ENCODE measurements at places on chromosomes 1 and 21. TPM values are rescaled to one million over a fixed set of nuclear protein-coding genes. Genes with fewer than 3 reads are reported as not detected.

RNU1-2 gene
- under 0.01 TPM for total RNA-seq

EXO1 gene
- 14.7 TPM for total RNA-seq

C1orf216 gene
- 19.5 TPM for total RNA-seq

ZNF593OS gene
- not detected for total RNA-seq

DMBX1 gene
- not detected for total RNA-seq

AKNAD1 gene
- total RNA-seq = not detected

RPE65 gene
- total RNA-seq = not detected

TTC34 gene
- 0.15 TPM for total RNA-seq

ARHGAP30 gene
- not detected for total RNA-seq

CYP4B1 gene
- not detected for total RNA-seq

EPS15 gene
- 79.1 TPM for total RNA-seq

KRTAP19-7 gene
- total RNA-seq = not detected

SDC3 gene
- total RNA-seq = 15.6 TPM

CYP4X1 gene
- 0.17 TPM for total RNA-seq

NBL1 gene
- total RNA-seq = 117 TPM
